ENCODE measurements at places on chromosomes 1 and 21.

- DNase-seq = no peak
These were observed 3.6 kb upstream of the IL12RB2 start for GRCh38 chr1:67304023-67304422.

GRCh38 chr1:53698384-53698980 is 40.5 kb downstream of the GLIS1 start:
- no peak for DNase-seq

DNA sequence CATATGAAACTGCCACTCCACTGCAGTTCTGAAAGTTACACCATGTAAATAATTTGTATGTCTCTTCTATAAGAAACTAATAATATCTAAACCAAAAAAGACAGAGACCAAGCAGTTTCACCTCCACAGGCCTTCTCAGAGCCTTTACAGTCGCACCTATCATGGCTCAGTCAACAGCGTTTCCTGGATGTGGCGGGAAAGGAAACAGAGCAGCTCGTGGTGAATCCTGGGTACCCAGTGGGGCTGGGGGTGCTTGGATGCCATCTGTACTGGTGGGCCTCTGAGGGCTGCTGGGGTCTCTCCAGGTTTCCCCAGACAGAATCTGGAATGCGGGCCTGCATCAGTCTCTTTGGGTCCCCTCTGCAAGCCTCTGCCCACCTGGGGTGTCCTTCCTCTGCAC is 100.2 kb upstream of the CASZ1 start:
- no peak for DNase-seq

GRCh38 chr1:117574161-117574835 is 31.6 kb upstream of the TENT5C start:
- DNase-seq = no peak

DNA sequence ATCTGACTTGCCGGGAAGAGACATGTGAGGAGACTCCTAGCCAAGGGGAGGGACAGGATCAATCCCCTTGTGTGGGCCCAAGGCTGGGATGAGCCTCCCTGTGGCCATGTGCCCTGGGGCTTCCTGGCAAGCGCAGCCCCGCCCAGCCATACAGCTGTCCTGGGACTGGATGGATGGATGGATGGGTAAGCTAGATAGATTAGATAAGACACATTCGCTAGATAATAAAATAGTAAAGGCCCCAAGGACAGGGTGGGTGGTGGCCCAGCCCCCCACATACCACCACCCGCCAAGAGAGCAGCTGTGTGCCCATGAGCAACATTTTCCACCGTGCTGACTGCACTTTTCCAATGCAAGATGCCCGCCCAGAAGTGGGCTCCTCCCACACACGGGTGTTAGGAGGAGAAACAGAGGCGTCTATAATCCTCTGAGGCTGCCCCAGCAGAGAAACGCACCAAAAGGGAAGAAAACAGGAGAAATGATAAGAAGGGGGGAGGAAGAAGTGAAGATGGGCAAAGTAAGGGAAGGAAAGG is 25.1 kb downstream of the ZBTB17 start:
- peak; percentile 76 for DNase-seq

- peak; percentile 47 for DNase-seq
These were observed 5.0 kb downstream of the JMJD4 start for GRCh38 chr1:227729881-227730629.

DNA sequence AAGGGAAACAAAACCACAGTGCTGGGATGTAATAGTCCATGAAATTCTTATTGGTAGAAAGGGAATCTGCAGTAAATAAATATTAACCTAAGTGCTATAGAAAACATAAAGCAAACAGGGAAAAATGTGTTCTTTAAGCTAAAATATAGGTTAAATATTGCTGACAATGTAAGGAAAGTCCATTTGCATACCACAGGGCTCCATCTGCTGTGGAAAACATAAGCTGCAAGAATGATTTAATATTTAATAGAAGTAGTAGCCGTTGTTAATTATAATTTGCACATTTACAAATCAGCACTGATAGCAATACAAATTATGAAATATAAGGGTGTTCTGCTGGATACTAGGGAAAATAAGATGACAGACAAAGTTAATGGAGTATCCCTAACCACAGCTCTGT is 444.9 kb upstream of the PKN2 start:
- no peak for DNase-seq

DNA sequence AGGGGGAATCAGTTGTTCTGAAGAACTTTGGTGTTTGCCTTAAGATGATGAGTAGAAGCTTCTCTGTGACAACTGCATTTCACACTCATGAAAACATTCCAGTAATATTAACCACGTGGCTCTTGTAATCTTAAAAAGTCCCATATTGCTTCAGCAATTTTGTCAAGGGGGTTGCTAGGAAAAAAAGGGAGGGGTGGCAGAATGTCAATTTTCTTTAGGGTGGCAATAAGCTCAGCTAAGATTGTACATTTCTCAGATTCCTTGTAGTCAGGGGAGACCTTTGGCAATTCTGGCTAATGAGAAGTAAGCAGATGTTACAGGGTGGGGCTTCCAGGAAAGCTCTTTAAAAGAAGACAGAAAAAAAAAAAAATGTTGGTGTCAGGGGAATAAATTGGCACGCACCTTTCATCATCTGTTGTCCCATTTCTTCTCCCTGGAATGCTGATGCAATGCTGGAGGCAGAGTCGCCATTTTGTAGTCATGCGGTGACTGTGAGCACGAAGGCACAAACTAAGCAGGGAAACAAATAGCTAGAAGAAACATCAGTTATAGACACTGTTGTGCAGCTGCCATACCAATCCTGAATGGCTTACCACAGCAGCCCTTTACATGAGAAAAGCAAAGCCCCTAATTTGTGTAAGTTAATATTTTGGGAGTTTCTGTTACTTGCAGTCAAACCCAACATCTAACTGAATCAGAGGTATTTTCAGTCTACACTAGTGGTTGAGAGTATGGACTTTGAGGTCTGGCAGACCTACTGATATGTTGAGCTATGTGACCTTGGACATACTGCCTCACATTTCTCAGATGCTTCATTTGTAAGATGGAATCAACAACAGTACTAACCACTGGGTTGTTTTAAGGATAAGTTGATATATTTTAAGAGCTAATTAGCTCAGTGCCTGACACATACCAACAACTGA is 56.1 kb upstream of the MRPS6 start:
- DNase-seq = no peak

- DNase-seq = no peak
These were observed 141.7 kb upstream of the NRIP1 start for GRCh38 chr21:15206514-15206913.

GRCh38 chr21:36162631-36163030 is 6.0 kb downstream of the DOP1B start:
- DNase-seq = no peak

DNA sequence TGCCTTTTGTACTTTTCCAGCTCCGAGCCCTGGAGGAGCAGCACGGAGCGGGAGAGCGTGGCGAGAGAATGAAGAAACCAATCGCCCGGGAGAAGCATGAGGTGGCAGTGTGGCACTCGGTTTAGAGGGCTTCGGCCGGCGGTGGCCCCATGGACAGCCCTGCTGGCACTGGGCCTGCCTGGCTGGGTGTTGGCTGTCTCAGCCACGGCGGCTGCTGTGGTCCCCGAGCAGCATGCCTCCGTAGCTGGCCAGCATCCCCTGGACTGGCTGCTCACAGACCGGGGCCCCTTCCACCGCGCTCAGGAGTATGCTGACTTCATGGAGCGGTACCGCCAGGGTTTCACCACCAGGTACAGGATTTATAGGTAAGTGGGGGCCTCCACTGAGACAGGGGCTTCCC is 59.0 kb downstream of the BRINP2 start:
- DNase-seq = no peak

- no peak for DNase-seq
These were observed 104.6 kb upstream of the TTC34 start for GRCh38 chr1:2906085-2906484.

- peak; percentile 78 for DNase-seq
These were observed 27.9 kb upstream of the BMP8B start for GRCh38 chr1:39816415-39817090.

DNA sequence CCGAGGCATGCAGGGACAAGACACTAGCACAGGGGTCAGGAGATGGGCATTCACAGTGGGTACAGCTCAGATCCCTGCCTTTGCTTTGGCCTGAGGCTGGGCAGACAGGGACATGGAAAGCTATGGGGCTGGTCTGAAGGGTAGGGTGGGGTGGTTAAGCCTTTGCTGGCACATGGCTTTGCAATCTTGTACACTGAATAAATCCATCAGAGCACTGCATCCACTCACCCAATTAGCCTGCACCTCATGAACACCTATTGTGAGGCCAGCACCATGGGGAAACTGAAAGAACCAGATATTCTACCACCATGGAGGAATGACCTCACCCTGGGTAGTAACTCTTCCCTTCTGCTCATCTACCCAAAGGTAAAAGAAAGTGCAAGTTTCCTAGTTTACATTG is 199.6 kb upstream of the LMO4 start:
- DNase-seq = no peak

- DNase-seq = no peak
These were observed 5.9 kb upstream of the DPT start for GRCh38 chr1:168734946-168735345.

- DNase-seq = no peak
These were observed 5.8 kb upstream of the CD1C start for GRCh38 chr1:158283965-158284364.

DNA sequence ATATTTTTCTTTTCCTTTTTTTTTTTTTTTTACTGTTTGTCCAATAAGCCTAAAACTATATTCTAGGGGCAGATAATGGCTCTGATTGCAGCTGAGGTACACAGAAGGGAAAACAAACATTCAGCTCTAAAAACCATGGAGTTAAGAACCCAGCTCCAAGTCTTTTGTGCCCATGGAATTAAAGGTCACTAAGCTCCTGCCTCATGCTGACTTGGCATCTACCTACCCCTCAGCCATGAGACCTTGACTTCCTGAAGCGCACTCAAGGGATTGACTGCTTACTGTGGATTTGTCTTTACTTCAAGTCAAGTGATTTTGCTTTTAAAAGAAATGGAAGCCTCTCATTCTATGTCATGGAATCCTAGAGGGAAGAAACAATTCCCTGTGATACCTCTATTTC is 192.3 kb downstream of the AMY1C start:
- no peak for DNase-seq

DNA sequence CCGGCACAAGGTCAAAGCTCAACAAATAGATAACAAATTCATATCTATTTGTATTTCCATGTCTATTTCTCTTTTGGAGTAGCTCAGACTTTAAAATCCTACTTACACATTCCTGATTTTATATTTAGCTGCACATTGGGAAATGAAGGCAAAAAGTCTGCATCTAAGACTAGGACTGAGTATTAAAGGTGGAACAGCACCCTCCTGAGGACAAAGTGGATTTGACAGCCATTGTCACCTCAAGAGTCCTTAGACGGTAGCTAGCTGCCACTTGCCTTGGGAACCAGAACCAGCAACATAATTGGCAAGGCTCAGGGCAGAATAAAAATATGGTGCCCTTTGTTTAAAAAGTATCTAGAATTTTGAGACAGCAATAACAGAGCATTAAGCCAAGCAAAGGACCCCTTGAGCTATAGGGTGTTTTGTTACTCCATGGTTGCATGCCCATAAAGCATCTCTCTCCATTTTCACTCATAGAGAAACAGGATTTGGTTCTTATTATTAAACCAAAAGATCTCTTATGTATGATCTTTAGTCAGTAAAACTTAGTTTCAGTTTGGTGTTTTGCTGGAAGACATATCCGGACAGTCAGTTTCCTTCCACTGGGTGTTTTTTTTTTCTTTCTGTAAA is 30.0 kb upstream of the SGIP1 start:
- DNase-seq = peak; percentile 88

- DNase-seq = no peak
These were observed 21.4 kb downstream of the AHCYL1 start for GRCh38 chr1:110005971-110006370.

GRCh38 chr1:155978325-155978972 is at the start of gene ARHGEF2:
TSS of gene ARHGEF2 (minus strand) at chr1:155978547. CDS start at chr1:155978427, 120 bp downstream.
- peak; percentile 50 for DNase-seq

DNA sequence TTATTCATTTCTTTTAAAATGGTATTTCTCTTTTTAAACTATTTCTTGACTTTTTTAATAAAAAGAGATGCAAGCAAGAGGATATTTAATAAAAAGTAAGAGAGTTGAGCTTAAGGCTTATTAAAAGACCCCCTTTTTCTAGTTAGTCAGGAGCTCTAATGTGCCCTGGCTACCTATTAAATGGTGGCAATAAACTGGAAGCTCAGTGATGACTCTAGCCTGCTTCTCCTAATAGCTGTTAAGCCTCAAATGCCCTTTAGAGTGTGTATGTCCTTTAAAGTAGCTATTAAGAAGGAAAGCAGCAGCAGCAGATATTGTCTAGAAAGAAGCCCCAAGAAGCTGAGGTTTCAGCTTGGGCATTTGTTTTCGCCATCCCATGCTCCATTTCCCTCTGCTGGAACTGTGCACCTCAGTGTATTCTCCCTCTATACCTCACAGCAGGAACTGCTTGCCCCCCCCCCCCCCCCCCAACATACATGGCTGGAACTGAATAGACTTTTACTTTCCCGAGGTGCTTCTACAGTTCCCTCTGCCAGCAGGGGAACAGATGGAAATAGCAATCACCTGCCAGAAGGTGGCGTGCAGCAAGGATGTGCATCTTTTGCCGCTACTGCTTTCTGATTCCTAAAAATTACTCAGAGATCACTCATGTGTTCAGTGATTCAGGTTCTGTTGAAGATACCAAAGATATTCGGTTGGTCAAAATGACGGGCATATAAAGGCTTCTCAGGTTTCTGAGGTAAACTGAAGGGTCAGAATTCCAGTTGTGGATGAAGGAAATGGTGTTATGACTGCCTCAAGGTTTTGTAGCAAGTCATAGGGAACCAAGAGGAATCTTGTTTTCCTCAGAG is 2.5 kb downstream of the RGS4 start:
- DNase-seq = peak; percentile 88

DNA sequence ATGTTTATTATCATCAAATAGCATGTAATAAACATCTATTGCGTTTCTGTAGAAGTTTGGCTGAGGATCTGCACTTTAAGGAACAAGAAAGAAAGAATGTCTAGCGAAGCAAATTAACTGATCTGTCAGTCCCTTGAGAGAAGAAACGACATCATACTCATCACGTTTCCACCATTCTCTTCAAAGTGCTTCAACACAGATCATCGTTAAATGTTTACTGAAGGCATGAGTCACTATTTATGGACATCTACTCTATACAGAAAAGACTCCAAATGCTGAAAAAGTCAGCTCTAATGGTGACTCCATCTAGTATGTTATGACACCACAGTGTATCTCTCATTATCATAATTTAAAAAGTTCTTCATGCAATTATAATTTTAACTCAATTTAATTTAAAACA is 369.1 kb downstream of the RGS7 start:
- DNase-seq = no peak

DNA sequence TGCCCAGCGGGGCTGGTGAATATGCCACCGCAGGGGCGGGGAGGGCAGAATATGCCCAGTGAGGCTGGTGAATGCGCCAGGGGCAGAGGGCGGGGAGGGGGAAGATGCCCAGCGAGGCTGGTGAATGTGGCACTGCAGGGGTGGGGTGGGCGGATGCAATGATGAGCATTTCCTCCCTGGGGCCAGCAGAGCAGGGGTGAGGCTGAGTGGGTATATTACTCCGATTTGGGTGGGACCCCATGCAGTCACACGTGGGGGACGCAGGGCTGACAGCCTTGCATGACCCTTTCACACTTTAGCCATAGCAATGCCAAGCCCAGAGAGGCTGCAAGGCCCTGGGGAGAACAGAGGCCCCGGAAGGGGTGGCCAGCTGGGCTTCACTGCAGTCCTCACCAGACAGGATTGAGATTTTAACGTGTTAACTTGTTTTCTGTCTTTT is 9.3 kb upstream of the SLX9 start:
- DNase-seq = no peak

All from endothelial cell of umbilical vein (primary cell).